ENCODE measurements at places on chromosomes 6 and 20.
A peak's percentile ranks its signal among the peaks of the same experiment; 100 is the strongest.

DNA sequence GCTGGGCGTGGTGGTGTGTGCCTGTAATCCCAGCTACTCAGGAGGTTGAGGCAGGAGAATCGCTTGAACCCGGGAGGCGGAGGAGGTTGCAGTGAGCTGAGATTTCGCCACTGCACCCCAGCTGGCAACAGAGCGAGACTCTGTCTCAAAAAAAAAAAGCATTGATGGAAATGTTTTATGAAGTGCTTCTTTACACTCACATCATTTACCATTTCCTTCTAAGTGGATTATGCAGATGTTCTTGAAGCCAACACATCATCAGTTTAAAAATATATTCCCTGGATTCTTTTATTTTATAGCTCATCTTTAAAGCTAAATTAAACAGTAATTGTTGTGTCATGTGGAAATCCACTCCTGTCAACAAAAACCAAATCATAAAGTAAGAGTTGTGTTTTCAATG lies 35.9 kb upstream of the HDDC2 start:
- no peaks in the 10 kb centered on the region for H3K36me3 ChIP-seq
- no peaks in the 10 kb centered on the region for H3K4me1 ChIP-seq
- no peak for DNase-seq

DNA sequence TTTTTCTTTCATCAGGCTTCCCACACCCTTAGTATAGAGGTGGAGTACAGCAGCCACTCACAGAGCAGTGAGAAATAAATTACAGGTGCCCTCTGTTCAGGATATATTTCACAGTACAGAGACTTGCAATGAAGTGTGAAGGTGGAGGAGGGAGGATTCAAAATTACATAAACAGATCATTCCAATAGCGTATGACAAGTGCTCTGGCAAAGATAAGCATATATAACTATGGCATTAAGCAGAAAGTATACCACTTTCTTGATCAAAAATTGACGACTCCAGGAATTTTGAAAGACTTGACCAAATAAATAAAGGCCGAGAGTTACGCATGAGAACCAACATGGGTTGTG lies 108.7 kb downstream of the GPX5 start:
- no peak overlapping the region for H3K27ac ChIP-seq
- no peaks in the 10 kb centered on the region for H3K36me3 ChIP-seq
- no peak for DNase-seq
- H3K4me1 ChIP-seq: no peaks in the 10 kb centered on the region
- H3K4me3 ChIP-seq: peak overlapping the region; percentile 29

DNA sequence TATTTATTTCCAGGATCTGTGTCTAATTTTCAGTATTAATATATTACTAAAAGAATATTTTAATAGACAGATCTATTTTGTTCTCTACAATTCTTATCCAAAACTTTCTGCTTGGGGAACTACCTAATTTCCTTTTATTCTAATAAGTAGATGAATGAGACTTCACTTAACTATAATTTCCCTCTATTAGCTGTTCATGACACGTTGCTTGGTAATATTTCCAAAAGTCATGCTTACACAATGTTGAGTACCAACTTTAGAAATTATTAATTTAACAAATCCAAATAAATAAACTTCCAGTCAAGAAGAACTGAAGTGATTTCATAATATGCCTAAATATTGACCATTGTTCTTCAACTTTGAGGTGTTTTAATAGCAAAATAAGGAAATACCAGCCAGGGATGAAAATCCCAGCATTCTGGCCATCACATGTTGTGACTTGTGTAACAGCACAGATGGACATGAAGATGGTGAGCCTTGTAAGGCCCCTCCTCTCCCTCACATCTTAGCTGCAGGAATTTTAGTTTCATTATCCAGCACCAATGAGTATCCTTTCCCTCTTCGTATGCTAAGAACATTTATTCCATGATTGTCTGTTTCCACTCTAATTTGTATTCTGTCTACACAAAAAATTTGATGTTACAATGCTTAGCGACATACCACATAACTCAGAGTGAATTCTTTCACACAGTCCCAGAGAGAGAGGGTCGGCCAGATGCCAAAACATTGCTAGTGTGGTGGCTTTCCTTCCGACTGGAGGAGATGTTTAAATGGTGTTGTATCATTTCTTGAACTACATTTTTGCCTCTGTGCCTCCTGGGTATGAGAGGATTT lies 137.5 kb downstream of the FOXA2 start:
- H3K4me3 ChIP-seq: no peak overlapping the region
- H3K27ac ChIP-seq: no peak overlapping the region
- H3K4me1 ChIP-seq: peaks cover 12% of the 10 kb centered on the region
- H3K36me3 ChIP-seq: no peaks in the 10 kb centered on the region
- no peaks in the 10 kb centered on the region for H3K27me3 ChIP-seq
- no peak for DNase-seq

- H3K4me1 ChIP-seq: peaks cover 8% of the 10 kb centered on the region
- no peak overlapping the region for H3K27ac ChIP-seq
- no peaks in the 10 kb centered on the region for H3K27me3 ChIP-seq
- no peak overlapping the region for H3K4me3 ChIP-seq
Measured at GRCh38 chr20:10792291-10792690, 118.5 kb upstream of the JAG1 start.

DNA sequence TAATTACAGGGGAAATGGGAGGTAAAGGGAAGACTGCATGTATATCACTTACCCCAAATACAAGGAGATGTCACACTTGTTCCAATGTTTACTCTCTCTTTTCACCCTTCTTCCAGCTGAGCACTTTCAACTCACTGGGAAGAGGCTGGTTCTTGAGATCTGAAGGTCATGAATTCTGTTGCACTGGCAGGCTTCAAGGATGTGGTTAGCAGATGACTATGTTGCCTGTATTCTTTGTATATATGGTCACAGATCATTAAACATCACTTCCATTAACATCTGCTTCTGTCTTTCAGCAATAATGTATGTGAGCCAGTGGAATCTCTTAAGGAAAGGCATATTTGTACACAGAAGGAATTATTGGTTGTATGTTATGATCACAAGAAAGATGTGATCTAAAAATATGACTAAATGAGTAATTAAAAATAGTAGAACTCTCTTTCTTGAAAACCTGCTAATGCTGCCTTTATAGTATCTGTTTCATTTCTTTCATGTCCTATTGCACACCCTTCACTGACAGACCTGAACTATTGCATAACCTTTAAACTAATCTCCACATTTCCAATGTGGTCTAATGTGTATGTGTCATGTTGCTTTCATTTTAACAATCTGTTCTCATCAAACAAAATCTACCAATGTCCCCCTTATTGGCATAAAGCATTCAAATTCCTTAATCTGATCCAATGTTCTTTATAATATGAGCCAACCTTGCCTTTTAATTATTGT lies 131.4 kb upstream of the EPHA7 start:
- no peaks in the 10 kb centered on the region for H3K4me1 ChIP-seq
- H3K27ac ChIP-seq: no peak overlapping the region
- no peaks in the 10 kb centered on the region for H3K36me3 ChIP-seq
- no peak overlapping the region for H3K4me3 ChIP-seq

DNA sequence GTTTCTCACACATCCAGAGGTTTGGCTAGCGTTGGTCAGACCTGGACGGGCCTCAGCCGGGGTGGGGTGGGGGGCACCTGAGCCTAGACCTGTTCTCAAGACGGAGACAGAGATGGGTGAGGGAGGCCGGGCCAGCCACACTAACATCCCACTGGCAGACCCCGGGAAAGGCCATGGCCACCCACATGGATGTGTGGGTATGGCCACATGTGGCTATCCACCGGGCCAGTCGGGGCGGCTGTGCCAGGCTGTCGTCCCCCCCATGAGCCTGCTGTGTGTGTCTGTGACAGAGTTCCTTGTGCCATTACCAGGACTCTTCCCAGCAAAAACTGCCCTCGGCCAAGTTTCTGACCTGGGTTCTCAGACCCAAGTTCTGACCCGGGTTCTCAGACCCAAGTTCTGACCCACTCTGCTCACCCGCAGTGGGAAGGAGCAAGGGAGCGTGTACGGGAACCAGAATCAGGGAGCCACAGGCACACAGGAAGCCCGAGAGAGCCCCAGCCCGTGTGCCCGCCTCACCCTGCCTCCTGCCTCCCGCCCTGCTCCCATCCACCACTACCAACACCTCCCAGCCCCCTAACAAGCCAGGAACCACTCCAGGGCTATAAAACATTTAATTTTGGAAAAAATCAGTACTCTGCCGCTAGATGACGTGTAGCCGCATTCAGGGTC lies 255.5 kb downstream of the TAF4 start:
- DNase-seq: peak; percentile 86
- H3K4me3 ChIP-seq: no peak overlapping the region
- H3K27ac ChIP-seq: no peak overlapping the region
- H3K27me3 ChIP-seq: no peaks in the 10 kb centered on the region
- no peaks in the 10 kb centered on the region for H3K36me3 ChIP-seq

DNA sequence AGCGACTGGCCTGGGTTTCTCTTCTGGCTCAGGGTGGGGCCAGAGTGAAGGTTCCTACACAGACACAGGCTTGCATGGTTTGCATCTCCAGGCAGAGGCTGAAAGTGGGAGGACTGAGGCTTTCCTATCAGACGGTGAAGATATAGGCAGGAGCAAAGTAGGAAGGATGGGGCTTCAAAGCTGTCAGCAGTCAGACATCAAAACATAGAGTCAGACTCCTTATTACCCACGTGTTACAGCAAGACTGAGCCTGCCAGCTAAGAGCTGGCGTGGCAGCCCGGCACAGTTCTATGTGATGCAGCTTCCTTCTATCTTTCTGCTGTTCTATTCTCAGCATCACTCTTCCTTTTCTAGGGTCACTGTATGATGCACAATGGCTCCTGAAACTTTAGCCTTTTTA lies 445.1 kb downstream of the DOK5 start:
- no peak for DNase-seq
- H3K4me1 ChIP-seq: no peaks in the 10 kb centered on the region
- no peaks in the 10 kb centered on the region for H3K36me3 ChIP-seq
- H3K27ac ChIP-seq: no peak overlapping the region

DNA sequence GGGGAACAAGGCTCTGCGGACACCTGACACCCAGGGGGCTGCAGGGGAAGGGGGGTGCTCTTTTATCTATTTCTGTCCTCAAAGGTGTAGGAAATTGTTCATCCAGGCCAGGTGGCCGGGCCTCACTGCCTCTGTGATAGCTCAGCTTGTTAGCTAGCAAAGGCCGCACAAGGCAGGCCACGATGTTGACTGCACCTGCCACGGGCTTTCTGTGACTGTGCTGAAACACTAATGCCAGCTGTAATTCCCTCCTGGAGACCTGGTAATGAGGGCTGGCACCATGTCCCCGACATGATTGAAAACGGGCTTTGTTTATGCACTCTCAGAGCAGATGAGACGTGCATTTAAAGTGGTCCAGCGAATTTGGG lies 61.4 kb upstream of the APCDD1L start:
- no peak overlapping the region for H3K27ac ChIP-seq
- H3K36me3 ChIP-seq: no peaks in the 10 kb centered on the region
- H3K4me1 ChIP-seq: no peaks in the 10 kb centered on the region
- H3K4me3 ChIP-seq: no peak overlapping the region
- no peak for DNase-seq

DNA sequence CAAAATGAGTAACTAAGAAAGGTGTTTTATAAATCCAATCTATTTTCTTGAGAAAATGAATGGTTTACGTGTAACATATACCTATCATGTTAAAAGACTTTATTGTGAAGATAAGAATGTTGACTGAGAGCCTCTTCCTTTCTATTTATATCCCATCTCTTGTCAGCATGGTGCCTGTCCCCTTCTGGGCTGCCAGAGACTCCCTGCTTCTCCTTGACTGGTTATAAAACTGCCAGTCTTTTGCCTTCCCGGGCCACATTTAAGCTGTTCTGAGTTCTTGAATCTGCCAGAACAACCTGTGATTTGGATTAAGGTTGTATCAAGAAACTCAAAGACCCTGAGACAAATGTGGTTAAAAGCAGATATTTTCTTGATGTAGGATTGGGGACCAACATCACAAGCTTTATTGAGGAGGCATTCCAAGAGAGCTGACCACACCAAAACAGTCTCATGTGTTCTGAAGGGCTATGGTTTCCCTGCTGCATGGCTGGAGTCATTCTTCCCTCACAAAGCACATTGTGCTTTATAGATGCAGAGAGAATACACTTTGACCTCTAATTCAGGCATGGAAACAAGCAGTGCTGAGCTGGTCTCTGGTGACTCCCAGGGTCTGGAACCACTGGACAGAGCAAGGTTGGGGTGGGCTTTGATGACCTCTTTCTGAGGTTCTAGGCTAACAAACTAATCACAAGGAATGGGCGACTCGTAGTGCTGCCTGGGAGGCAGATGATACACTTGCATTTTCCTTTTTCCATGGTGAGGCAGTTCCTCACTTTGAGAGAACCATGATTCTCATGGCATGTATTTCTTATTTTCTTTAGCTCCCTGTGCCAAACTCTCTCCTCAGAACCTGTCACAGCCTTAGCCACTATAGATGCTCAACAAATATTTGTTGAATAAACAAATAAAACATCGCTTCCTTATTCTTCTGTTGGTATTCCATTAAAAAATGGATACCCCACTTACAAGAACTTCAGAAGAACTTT lies 205.0 kb upstream of the PREP start:
- no peaks in the 10 kb centered on the region for H3K36me3 ChIP-seq
- H3K27ac ChIP-seq: no peak overlapping the region
- peaks cover 7% of the 10 kb centered on the region for H3K4me1 ChIP-seq
- H3K27me3 ChIP-seq: no peaks in the 10 kb centered on the region

DNA sequence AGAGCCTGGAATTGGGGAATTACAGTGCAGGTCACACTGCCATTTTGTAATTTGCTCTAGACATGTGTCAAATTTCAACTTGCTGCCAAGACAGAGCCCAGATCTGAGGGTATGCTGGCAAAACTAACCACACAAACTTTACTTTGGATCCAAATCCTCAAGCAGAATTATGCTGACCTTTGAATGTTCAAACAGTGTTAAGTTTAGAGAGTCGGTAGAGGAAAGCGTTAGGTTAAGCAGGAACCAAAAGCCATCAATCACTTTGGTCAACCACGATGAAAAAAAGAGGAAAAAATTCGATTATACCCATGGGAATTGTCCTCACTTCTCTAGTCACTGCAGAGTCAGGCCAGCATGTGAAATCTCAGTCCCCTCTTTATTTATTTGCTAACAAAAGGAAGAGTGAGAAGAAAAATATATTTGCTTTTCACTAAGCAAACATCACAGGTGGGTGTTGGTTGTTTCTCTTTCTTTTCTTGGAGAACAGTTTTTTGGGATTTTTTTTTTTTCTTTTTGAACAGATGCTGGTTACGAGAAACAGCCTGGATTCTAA lies 105.1 kb upstream of the ADGRF1 start:
- no peak for DNase-seq
- peaks cover 24% of the 10 kb centered on the region for H3K4me1 ChIP-seq
- peak overlapping the region; percentile 43 for H3K27ac ChIP-seq
- no peaks in the 10 kb centered on the region for H3K27me3 ChIP-seq
- no peak overlapping the region for H3K4me3 ChIP-seq
- H3K36me3 ChIP-seq: no peaks in the 10 kb centered on the region

- no peak overlapping the region for H3K27ac ChIP-seq
- no peak for DNase-seq
- H3K4me1 ChIP-seq: no peaks in the 10 kb centered on the region
- H3K36me3 ChIP-seq: peaks cover 7% of the 10 kb centered on the region
- no peaks in the 10 kb centered on the region for H3K27me3 ChIP-seq
Measured at GRCh38 chr6:41059556-41059955, 6.6 kb downstream of the APOBEC2 start.
